ENCODE measurements at places on chromosomes 16 and 17.

DNA sequence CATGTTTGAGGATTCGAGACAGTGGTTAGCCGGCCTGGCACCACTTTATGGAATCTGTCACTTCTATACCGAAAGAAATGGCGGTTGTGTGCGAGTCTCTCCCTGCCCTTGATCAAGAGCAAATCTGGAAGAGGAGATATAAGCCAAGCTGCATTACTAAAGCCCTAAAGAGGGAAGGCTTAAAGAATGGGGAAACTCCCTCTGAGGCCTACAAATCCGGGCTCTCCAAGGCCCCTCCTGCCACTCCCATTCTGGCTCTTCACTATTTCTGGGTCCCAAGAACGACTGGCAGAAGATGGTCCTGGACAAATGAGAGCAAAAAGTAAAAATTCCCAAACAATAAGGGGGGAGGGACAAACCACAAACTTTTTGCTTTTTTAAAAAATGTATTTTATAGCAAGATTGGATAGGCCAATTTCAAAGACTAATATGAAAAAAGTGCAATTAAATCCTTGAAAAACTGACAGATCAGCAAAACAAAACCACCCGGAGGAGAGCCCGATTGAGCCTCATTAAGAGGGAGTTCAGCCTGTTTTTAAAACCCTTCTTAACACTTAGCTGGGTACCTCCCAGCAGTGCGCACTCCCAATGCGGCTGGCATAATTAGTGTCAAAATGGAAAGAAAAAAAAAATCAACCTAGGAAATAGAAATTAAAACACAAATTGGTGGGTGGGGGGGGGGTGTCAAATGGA lies 193.5 kb downstream of the ZFHX3 start:
- DNase-seq = no peak

DNA sequence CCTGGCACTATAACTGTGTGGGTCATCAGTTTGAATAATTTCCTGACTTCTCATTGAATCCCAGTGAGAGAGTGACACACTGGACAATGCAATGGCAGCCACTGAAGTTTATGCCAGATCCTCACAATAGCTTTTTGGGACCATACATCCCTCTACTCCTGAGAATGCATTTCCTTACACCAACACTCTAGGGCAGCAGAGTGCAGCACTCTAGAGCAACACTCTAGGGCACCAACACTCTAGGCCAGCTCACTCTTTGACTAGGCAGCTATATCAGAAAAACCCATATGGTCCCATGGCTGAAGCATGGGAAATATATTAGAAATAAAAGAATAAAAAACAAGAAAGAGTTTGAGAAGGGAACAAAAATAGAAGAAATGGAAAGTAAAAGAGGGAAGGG lies 309.2 kb downstream of the MAP2K6 start:
- peak; percentile 20 for DNase-seq

GRCh38 chr16:86389566-86390328 lies 120.6 kb upstream of the FOXF1 start:
- DNase-seq = no peak

DNA sequence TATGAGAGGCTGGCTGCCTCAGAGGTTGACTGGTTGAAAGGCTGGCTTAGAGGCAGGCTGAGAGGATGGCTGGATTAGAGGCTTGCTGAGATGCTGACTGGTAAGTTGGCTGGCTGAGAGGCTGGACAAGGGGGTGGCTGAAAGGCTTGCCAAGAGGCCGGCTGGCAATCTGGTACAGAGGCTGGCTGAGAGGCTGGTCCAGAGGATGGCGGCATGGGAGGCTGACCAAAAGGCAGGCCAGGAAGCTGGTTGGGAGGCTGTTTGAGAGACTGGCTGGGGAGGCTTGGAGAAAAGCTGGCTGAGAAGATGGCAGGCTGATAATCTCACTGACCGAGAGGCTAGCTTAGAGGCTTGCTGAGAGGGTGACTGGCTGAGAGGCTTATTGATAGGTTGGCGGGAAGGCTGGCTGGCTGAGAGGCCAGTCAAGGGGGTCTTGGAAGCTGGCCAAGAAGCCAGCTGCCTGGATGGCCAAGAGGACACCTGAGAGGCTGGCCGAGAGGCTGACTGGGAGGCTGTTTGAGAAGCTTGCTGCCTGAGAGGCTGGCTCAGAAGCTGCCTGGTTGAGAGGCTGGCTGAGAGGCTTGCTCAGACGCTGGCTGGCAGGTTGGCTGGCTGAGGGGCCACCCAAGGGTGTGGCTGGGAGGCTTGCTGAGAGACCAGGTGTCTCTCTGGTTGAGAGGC lies 34.2 kb upstream of the ACSM2B start:
- no peak for DNase-seq

GRCh38 chr17:35934760-35935159 lies 4.2 kb upstream of the RDM1 start:
- DNase-seq = no peak

DNA sequence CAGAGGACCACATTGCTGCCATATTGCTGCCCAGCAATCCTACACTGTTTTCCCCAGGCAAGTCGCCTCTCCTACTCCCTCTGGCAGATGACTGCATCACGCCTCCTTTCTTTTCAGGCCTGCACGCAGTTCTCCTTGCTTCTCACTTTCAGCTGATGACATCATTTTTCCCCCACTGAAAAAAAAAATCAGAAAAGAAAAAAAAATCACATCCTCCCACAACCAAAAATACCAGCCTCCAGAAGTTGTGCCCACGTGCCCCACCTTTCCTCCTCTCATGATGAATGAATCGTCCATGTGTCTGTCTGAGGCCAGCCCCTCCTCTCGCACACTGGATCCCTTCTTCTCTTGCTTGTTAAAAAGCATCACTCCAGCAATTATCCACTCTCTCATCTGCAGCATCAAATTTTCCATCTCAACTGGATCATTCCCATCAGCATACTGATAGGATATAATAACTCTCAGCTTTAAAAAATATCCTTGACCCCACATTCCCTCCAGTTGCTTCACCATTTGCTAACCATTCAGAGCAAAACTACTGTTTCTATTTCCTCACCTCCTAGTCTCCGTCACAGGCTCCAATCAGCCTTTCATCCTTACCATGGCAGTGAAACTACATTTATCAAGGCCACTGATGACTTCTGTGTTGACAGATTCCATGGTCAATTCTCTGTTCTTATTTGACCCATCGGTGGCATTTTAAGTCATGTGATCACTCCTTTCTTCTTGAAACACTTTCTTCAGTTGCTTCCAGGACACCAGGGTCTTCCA lies 30.1 kb upstream of the DYNLL2 start:
- DNase-seq = no peak

DNA sequence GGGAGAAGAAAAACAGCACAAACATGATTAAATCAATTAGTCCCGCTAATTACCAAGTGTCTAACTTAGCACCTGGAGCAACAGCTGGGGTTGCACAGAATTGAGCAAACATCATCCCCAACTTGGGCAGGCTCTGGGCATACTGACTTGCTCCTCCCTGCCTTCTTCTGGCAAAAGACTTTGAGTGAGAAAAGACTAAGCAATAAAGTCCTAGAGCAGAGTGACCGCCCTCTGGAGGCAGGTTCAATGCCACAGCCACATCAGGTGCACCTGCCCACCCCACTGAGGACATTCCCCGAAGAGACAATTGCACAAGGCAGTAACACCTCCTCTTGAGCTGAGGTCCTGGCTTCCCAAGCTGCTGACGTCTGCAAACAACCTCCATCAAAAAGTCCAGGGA lies 358.3 kb downstream of the SOX9 start:
- no peak for DNase-seq

DNA sequence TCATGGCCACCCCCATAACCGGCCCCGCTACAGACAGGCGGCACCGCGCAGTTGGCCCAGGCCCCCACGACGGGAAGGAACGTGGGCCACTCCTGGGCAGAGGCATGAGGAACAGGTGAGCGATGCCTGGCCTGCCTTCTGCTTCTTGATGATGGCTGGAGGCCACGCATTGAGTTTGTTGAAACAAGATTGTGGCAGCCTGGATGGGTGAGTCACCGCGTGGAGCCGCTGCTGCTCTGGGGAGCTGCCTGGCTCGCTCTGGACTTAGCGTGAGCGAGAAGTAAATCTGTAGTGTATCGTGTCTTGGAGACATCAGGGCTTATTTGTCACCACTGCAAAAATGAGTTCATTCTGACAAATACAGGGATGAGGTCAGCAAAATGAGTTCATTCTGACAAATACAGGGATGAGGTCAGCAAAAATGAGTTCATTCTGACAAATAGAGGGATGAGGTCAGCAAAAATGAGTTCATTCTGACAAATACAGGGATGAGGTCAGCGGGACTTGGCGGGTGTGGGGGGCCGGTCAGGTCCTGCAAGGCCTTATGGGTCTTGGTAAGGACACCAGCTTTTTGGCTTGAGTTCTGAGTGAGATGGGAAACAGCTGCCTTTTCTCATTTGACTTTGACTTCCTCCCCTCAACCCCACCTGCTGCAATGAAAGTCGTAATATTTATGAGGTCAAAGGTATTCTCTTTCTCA lies 93.0 kb downstream of the SEC14L1 start:
- DNase-seq = peak; percentile 87

DNA sequence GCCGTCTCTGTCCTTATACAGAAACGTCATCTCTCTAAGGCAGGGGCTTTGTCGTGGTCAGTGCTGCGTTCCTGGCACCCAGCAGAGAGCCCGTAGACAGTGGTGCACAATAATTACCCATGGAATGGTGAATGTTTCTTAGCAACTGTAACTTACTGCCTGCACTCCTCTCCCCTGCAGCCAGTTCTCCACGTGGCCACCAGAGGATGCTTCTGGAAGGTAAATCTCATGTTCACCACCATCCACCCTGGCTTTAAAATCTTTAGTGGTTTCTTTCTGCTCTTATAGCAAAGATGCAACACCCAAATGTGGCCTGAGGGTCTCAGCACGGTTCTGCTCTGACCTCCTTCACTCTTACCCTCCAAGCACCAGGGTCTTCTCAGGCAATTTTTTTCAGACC lies 150.8 kb downstream of the GRIN2A start:
- no peak for DNase-seq

DNA sequence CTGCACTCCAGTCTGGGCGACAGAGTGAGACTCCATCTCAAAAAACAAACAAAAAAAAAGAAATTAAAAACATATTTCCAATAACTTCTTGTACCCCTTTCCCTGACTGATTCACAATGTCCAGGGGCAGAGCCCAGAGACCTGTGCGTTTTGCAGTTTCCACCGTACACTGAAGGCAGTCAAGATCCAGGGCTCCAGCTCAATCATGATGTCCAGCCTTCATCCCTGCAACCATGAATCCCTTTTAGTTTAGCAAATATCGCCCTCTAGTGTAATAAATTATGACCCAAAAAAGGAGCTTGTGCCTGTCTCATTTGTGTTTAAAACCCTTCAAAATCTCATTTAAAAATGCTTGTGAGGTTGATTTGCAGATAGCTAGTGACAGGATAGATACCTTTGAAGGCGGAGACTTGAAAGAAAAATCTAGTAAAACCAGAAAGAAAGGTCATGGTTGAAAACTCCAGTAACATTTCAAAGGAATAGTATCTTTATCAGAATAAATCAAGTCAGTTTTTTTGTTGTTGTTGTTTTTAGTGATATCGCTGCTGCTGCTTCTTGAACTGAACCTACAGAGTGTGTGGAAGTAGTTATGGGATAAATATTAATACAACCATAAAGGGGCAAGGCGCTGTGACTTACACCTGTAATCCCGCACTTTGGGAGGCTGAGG lies 3.7 kb upstream of the ERN1 start:
- DNase-seq = peak; percentile 80

- no peak for DNase-seq
Measured at GRCh38 chr17:13067629-13068303, 49.9 kb upstream of the ELAC2 start.

DNA sequence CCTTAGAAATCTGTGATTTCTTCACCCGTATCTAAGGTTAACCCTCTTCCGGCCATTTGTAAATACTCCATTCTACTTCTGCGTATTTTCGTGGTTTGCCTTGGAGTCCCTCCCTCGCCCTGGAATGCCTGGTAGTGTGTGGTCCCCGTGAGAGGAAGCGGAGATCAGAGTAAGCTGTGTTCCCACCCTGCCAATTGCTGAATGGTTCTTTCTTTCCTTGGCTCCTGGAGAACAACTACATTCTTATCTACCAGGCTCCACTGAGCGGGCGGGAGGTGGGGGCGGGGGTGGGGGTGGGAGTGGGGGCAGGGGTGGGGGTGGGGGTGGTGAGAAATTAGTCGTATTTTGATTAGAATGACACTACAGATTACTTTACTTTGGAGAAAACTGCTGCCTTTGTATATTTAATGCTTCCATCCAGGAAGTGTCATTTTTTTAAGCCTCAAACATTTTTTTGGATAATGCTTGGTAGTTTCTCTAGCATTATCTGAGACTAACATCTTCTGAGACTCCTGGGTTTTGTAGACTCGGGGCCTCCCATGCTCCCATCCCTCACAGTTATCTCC lies 20.9 kb upstream of the FASN start:
- peak; percentile 86 for DNase-seq

GRCh38 chr16:57544124-57544653 lies 1.7 kb downstream of the ADGRG5 start:
- no peak for DNase-seq

DNA sequence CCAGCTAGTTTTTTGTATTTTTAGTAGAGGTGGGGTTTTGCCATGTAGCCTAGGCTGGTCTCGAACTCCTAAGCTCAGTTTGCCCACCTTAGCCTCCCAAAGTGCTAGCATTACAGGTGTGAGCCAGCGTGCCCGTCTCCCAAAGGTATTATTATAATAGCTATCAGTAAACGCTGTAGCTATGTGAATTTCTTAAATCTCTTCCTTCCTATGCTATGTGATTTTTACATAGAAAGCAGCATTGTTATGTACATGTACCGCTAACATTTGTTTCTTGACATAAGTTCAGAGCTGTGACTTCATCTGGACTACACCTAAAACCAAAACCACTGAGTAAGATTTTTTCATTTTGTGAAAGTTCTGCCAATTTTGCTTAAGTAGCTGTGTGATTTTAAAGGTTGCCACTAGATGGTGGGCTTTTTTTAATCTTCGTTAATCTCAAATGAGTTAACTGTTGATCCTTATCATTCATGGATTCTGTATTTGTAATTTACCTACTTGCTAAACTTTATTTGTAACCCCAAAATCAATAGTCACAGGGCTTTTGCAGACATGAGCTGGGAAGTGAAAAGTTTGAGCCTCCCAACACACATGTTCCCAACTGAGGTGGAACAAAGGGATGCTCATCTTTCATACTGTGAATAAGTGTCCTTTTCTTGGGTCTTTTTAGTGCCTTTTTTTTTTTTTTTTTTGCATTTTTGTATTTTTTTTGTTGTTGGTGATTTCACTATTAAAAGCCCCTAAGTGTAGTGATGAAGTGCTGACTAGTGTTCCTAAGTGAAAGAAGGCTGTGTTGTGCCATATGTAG lies 21.9 kb downstream of the PRKAR1A start:
- DNase-seq = no peak

GRCh38 chr16:72873044-72873443 lies 174.9 kb downstream of the ZFHX3 start:
- no peak for DNase-seq

- DNase-seq = peak; percentile 91
Measured at GRCh38 chr17:34312080-34312479, 7.2 kb upstream of the CCL8 start.

DNA sequence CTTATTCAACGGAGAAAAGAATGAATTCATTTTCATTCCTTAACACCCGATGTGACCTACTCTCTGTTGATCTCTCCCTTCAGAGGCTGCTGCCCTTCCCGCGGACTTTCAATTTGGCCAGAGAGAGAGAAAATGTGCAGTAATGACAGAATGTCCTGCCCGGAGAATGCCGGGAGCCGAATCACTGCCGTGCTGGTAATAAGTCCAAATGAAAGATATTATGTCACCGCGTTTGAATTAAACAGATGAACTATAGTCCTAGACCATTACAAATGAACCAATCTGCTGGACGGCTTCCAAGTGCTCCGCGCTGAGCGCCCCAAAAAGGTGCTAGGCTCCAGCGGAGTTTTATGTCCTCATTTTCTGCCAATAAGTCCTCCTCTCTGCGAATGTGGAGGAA lies 14.7 kb upstream of the C16orf82 start:
- DNase-seq = no peak

Measured in cardiac muscle cell (in vitro differentiated cells and primary cell).